CD4-positive, alpha-beta T cell treated with Interleukin-6 for 4 hours (primary cell): ENCODE measurements at places on chromosomes 11 and 22.

DNA sequence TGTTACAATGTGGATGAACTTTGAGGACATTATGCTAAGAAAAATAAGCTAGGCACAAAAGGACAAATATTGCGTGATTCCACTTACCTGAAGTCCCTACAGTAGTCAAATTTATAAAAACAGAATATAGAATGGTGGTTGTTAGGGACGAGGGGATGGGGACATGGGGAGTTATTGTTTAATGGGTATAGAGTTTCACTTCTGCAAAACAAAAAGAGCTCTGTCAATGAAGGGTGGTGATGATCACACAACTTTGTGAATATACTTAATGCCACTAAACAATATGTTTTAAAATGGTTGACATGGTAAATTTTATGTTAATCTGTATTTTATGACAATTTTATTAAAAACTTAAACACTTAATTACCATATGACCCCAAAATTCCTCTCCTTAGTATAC, 26.1 kb downstream of the INTS4 start:
- no peak for DNase-seq

DNA sequence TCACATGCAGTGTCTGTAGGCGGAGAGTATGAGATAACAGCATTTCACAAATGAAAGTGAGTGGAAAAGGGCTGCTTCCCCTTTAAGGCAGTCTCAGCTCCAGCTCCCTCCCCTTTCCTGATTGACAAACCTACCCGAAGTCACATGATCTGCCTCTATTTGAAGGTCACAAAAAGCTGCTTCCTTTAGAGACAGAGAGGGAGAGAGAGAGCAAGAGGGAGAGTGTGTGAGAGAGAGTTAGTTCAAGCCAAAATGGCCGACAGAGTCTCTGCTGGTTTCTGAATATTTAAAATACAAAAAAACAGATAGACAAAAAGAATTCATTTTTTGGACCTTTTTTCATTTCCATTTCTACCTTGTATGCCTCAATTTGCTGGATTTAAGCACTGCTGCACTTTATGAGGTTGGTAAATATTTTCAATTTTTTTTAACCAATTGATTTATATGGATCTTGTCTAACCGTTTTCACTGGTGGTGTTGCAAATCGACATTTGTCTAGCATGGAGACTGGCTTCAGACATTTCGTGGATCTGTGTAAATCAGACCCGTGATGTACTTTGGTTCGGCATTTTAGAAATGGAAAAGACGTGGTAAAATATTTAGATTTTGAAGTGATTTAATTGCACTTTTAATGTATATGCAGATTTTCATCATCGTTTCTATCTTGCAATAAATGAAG, at the start of gene TNRC6B:
Gene TNRC6B (plus strand): TSS at position 188 of the 679 bp plus-strand sequence. CDS start 211 bp downstream, at position 399.
- peak; percentile 75 for DNase-seq

- no peak for DNase-seq
Measured at GRCh38 chr11:117859488-117860112, 16.9 kb downstream of the FXYD6 start.

DNA sequence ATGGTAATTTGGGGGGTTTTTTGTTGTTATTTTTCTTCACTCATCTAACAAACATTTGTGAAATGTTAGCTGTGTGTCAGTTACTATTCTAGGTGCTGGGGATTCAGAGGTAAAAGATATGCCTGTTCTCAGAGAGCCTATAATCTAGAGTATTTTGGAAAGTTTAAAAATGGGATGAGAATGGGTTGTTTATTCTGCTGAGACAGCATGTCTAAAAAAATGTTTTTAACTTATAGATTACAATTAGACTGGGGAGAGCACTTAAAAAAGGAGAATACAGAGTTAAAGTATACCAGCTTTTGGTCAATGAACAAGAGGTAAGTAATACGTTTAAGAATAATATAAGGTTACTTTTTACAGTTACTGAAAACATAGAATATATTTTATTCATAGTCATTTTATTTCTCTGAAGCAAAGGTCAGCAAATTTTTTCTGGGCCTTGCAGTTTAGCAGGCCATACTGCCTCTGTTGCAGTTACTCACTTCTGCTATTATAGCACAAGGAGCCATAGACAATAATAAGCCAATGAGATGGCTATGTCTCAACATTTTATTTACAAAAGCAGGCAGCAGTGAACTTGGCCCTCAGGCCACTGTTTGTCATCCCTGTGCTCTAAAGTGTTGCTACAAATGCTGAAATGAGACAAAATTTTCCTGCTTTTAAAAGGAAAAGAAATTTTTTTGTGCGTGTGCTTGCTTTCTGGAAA, 60.0 kb downstream of the DKK3 start:
- DNase-seq = no peak

DNA sequence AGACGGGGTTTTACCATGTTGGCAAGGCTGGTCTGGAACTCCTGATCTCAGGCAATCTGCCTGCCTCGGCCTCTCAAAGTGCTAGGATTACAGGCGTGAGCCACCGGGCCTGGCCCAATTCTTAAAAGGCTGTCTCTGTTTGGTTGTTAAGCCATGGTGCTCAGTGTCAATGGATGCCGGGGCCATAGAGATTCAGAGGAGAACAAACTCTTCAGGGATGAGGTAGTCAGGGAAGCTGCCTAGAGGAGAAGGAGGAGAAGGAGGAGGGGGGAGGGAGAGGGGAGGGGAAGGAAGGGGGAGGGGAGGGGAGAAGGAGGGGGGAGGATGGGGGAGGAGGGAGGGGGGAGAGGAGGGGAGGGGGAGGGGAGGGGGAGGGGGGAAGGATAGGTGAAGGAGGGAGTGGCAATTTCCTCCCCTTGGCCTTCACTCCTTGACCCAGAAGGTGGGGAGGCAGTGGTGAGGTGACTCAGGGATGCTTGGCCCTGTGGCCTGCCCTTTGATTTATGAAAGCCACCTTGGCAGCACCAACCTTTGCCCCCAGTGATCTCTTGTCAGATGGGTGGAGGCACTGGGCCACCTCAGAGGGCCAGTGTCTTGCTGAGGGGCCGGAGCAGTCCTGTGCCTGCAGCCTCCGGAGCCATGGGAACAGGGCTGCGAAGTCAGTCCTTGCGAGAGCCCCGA, at the start of gene C11orf86:
Gene C11orf86 (plus strand): TSS at position 581 of the 681 bp plus-strand sequence. CDS start 59 bp downstream, at position 640.
- DNase-seq = no peak

DNA sequence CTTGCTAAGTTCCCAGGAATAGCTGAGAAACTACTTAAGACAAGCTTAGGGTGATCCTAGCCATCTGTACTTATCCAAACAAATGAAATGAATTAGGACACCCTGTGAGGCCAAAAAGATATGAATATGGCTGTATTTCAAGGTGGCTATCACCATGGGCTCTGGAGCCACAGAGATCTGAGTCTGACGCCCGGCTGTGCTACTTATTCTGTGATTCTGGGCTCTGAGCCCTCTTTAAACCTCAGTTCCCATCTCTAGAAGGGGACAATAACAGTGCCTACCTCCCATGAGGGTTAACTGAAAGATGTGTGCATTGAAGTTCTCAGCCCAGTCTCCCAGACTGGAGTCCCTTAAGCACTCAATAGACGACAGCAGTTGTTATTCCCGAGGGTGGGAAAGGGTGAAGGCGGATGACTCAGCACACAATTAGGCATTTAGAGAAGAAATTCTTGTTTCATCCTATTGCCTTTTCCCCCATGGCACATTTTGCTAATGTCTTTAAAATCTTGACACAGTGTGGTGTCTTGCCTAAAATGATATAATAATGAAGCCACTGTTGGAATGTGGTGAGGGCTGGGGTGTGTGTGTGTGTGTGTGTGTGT, 132.5 kb downstream of the ADAMTS15 start:
- no peak for DNase-seq

DNA sequence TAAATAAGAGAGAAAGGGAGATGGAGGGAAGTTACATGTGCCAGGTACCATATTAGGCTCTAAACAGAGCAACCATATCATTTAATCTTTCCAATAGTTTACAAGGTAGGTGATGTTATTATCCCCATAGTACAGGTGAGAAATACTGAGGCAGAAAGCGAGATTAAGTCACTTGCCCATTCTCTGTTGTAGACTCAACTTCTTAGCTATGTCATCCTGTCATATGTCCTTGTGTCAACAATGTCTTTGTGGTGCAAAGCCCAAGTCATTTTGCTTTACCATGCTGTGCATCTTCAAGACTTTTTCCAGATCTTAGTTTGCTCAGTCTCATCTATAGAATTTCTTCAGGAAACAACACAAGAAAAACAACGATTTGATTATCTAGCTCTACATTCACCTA, 205.0 kb upstream of the E2F8 start:
- DNase-seq = no peak

- peak; percentile 50 for DNase-seq
Measured at GRCh38 chr11:119056421-119056999, 495 bp downstream of the HYOU1 start.

GRCh38 chr11:108218912-108219783, 3.3 kb downstream of the NPAT start:
- DNase-seq = no peak

DNA sequence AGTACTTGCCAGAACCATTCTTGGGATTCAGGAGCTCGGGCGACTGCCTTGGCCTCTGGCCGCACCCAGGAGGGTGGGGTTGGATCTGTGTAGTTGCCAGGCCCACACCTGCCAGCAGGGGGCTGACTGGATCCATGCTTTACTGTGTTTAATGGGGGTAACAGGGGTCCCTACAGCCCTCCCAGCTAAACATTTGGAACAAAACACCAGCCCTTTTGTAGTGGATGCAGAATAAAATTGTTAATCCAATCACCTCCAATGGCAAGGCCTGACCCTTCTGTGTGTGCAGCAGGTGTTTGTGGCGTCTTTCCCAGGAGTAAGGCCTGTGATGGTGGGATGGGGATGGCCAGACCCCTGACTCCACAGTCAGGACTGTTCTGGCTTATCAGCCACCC, 22.5 kb downstream of the SUN2 start:
- DNase-seq = peak; percentile 71

DNA sequence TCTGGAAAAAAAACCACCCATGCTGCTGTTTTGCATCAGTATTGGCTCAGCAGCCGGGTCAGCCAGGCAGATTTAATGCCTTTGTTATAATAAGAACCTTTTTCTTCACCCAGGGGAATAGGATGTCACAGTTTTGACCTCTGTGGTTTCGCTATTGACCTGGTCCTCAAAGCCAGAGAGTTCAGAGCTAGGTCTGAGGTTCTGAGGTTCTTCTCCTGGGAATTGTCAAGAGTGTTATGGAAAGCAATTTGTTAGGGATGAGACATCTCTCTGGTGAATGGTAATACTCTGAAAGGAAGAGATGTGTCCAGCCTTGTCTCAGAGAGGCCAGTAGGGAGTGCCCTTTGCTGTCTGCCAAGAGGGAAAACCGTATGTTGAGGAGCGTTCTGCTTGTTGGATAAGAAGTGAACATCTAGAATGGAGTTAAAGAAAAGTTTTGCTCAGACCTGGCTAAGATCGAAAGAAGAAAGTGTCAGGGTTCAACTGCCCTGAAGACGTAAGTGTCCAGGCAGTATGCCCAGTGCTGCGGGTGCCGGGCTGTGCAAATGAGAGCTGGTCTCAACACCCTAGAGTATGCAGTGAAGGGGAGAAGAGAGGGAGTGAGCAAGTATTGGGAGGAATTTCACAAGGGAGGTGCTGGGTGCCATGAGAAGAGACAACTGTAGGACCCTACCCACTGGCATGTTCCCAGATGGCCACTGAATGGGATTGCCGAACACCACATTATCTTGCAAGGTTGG, 150.9 kb upstream of the TTC12 start:
- no peak for DNase-seq

DNA sequence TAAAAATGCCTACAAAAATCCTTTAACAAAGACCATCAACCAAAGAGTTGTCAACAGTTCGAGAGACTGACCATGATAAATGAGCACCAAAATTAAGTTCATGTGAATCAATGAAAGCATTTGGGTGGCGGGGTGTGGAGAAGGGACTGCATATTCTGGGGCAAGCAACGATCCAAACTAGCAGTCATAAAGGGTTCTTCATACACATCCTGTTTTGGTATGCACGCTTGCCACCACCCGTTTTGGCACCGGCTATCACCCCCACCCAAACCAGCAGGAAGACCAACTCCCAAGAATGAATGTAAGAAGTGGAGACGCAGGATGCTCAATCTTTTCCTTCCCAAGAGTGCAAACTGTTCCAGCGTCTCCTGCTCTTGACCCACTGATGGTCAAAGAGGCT, 80.8 kb downstream of the SGSM3 start:
- DNase-seq = peak; percentile 64

DNA sequence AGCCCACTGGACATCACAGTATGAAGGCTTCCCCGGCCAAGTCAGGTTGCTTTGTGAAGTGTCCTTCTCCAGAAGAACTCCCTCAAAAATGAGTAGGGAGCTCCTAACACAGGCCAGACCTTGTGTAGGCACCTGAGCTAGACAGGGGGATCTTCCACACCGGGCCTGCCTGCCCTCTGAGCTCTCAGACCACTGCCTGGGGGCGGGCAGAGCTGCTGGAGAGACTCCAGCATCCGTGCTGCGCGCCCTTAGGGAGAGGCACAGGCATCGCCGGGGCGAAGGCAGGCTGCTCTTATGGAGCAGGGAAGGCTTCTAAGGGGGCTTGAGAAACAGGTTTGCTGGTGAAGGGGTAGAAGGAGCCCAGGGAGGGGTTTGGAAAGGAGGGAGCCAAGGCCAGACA, 4.4 kb downstream of the KCNJ5 start:
- DNase-seq = no peak

GRCh38 chr22:44080936-44081861, 57.1 kb downstream of the PARVB start:
- peak; percentile 77 for DNase-seq

DNA sequence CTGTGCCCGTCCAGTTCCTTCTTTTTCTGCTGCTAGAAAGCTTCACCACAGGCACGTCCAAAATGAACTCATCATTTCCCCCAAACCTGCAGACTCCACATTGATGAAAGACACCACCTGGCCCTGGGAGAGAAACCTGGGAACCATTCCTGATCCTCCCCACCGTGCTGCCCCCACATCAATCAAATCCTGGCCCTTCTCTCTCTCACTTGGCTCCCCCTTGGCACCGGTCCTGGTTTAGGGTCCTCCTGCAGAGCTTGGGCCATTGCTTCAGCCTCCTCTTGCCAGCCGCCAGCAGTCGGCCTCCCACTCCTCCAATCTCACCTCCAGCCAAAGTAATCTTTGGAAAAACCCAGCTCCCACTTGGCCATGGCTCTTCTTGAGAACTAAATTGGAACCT, 38.5 kb downstream of the RIBC2 start:
- no peak for DNase-seq

DNA sequence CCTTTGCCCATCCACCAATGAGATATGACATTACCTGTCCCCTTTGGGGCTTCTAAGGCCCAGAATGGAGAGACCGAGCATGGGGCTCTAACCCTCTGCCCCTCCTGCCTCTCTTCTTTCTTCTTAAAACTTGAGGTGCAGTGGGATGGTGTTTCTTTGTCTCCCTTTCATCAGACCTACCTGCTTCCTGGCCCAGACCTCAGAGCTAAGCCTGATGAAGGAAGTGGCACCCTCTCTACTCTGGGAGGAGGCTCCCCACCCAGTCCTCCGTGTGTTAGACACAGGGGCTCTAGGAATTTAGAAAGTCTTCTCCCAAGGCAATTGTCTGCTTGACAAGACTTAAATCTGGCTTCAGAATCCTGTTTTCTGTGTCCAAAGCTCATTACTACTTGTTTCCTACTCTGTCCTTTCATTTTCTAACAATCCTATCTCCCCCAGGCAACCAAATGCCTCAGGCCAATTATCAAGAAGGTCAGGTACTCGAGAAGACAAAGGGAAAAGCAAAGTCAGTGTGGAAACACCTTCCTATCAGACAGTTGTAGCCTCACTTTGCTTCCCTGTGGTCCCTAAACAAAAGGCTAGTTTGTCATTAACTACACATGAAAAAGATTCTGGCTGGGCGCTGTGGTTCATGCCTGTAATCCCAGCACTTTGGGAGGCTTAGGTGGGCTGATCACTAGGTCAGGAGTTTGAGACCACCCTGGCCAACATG, 20.3 kb upstream of the PARVA start:
- peak; percentile 40 for DNase-seq

GRCh38 chr11:62926680-62927455, 5.7 kb upstream of the CHRM1 start:
- DNase-seq = no peak
